ENCODE measurements at places on chromosomes 12 and 14.

DNA sequence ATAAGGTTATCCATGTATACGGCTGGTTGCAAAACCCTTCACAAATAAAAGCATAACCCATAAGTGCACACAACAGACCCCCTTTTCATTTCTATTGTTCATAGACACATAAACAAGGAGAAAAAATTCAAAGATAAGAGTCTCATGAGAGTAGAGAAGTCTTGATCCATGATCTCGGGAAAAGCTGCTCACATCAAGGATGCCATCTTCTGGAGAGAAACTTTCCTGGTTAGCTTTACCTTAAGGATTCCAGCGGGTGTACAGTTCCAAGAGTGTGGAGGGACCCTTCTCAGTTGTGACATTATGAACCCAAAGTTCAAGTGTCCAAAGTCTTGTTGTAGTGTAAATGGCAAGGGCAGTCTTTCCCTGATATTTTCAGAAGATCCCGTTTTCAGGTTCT lies 144.5 kb downstream of the LLPH start:
- no peak for DNase-seq

GRCh38 chr12:13187399-13187798 lies 9.1 kb upstream of the EMP1 start:
- no peak for DNase-seq

DNA sequence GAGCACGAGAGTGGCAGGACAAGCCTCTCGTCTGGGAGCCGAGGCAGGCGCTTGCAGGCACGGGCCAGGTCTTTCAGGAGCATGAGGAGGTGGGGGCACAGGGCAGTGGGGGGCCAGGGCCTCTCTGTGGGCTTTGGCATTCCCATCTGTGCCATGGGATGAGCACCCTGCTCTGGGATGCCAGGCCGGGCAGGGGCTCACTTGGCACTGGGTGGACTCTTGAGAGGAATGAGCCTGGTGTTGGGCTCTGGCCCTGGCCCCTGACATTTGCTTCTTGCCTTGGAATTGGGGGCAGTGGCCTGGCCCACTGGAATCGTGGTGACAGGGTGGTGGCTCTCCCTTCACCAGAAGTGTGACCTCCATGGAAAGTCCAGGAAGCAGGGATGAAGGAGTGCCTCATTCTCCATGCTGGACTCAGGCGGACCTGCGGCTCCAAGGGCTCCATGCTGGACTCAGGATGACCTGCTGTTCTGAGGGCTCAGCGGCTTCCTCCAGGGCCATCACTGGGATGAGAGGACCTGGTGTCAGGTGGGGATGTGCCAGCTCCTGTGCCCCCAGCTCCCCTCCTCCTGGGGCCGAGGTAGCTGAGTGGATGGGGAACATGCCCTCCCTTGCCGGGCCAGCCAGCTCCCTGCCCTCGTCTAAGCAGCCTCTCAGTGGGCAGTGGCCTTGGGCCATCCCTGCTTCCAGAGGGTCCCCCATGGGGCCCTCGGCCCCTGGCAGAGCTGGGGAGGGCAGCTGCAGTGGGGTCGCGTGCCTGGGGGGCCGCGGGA lies 220.3 kb downstream of the KIF26A start:
- DNase-seq: no peak

- DNase-seq: peak; percentile 6
Observed at GRCh38 chr14:104687601-104688504, 1.6 kb upstream of the INF2 start.

GRCh38 chr12:27843714-27844245 lies 63.7 kb upstream of the MANSC4 start:
- peak; percentile 63 for DNase-seq

- DNase-seq: no peak
Observed at GRCh38 chr14:84857571-84857970, 672.4 kb upstream of the FLRT2 start.

- DNase-seq: peak; percentile 61
Observed at GRCh38 chr12:16605642-16606116, 283 bp downstream of the LMO3 start.

DNA sequence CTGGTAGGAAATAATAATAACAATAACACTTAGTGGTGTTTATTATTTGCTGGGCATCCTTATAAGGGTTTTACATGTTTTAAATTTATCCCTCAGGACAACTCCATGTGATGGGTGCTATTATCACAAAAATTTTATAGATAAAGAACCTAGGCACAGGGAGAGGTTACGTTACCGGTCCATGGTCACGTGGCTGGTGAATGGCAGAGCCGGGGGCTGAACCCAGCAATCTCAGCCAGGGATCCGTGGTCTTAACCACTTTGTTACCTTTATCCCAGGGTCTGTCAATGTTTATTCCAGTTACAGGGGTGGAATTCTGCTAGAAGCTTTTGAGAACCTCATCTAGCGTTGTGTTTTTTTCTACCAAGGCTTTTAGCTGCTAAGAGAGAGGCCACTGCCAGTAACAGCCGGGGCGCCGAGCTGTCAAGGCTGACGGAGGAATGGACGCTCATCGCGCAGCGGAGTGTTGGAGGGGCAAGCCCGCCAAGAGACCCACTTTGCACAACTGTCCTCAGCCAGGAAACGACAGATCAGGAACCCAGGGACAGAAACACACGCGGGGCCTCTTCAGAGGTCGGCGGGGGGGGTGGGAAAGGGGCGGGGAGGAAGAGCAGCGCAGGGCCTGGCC lies 418 bp downstream of the AMN1 start:
- DNase-seq: peak; percentile 74

DNA sequence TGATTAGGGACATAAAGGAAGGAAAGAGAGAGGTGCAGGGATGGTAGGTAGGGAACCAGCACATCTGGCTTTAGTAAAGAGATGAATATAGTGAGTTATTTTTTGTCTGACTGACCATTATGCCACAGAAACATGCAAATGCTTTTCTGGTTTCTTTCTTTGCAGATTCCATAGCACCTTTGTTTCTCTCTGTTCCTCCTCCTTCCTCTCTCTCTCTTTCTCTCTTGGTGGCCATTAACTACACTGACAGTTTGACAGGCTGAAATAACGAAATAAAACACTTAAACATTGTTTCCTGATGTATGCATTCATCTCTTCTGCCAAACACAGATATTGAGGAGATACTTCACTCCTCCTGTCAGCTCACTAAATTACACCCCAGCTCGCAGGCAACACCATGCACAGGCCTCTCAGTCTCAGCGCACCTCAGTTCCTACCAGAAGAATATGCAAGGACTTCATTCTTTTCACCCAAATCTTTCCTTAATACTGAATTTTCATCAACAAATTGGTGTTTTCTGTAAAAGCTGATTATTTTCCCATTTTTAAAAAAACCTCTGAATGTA lies 406.9 kb upstream of the SOX5 start:
- DNase-seq: no peak

- peak; percentile 71 for DNase-seq
Observed at GRCh38 chr12:120529641-120530417, 871 bp upstream of the COQ5 start.

DNA sequence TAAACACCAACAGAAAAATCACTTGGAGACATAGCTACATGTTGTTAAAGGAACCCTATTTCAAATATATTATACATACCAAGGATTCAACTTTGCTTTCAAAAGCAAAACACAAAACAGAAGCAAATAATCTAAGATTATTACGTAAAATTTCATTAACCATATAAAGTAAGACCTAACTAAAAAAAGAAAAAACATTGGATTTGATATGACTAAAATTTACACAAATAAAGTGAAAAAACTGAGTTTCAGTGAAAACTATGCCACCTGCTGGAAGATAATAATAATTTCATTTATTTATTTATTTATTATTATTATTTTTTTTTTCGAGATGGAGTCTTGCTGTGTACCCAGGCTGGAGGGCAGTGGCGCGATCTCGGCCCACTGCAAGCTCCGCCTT lies 45.2 kb downstream of the WDHD1 start:
- no peak for DNase-seq

DNA sequence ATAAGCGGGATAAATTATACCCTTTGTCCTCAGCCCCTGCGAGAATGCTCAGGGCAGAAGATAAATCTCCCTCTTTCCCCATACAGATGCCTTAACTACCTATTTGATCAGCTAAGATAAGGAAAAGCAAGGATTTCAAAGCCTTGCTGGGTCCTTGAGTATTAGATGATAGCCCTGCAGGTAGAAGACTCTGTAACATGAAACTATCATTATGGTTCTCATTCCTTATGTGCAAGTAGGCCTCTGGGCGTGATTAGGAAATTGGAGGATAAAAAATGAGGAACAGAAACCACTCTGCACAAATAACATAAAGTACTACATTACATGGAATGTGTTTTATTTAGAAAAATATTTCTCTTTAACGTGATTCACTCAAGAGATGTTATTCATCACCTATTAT lies 14.5 kb upstream of the WDR89 start:
- DNase-seq: no peak

DNA sequence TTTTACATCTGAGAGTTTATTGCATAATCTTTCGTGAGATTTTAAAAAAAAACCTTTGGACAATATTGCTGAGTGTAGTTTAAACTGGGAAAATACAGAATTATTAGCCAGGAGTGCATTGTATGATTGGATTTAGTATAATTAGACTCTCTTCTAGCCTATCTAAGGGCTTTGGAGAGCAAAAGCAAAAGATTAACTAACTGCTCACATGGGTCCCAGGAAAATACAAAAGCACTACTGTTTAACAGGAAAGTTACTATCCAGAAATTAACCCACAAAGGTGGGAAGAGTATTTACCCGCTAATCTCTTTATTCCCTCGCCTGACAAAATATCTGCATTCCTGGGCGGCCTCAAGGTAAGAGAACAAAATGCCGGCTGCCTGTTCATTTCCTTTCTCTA lies 309.5 kb downstream of the ATXN7L3B start:
- no peak for DNase-seq

- DNase-seq: no peak
Observed at GRCh38 chr12:42172441-42173210, 28.0 kb upstream of the GXYLT1 start.

DNA sequence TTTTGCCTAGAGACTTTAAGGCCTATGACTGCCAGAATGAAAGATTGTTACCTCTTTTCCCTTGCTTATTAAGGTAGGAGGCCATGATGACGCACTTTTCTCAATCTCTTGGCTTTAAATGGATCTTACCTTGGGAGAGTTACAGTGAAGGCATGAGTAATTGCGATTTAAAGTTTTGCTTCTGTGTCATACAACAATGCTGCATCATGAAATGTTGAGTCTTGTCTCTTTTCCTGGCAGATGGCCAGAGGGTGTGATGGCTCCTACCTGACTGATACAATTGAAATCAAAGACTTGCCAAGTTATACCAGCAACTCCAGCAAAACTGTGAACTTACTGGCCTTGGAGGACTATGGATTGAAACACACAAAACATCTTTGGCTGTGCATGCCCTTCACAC lies 17.2 kb upstream of the LRRK2 start:
- DNase-seq: no peak

GRCh38 chr12:88367231-88367630 lies 213.0 kb downstream of the KITLG start:
- no peak for DNase-seq

DNA sequence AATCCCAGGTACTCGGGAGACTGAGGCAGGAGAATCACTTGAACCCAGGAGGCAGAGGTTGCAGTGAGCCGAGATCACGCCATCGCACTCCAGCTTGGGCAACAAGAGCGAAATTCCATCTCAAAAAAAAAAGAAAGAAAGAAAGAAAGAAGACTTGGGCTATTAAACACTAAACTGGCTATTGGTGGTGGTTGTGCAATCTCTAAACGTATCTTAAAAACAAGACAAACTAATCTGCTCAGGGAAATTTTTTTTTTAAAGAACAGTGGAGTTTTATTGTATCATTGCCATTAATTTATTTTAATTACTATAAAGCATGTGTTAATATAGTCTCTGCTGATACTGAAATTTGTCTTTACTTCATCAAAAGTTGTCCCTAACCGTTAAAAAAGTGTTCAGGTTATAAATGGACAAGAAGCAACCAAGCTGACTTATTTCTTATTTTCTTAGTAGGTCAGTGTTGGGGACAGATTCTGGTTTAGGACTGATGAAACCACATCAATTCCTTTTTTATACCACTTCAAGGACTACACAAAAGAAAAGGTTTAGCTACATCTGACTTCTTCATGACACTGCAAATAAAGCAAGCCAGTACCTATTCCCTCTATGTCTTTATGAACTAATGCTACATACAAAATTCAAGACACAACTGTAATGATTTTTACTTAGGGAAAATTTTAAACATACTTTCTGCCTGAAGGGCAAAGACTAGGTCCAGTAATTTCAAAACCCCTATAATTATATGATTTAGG lies 68.7 kb upstream of the KRAS start:
- DNase-seq: no peak

DNA sequence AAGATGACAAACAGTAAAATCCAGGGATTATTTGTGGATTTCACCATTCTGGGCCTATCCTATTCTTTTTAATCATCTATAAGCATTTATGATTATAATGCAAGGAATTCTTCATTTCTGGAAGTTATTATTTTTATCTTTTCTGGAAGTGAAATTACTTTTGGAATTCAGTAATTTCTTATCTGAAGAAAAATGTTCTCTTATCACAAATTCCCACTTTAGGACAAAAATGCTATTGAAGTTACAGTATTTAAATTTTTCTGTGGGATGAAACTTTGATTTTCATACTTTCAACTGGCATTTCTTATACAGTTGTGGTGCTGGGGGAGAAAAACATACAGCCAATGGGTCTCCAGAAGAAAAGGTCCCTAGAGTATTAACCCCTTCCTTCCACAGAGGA lies 96.0 kb downstream of the CAND1 start:
- DNase-seq: no peak

DNA sequence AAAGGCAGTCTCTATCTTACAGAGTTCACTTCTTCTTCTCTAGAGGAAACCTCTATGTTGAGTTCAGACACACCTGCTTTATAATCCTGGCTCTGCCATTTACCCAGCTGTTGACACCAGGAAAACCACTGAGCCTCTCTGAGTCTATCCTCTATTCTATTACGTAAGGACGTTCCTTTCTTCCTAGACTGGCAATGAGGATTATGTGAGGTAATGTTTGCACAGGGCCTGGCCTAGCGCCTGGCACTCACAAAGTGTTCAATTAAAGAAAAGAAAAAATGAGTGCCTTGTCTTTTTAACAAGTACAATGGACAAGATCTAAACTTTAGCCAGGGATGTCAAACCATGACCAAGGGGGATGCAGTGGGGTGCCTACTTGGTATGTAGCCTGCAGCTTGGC lies 641.9 kb upstream of the TBX3 start:
- DNase-seq: no peak

DNA sequence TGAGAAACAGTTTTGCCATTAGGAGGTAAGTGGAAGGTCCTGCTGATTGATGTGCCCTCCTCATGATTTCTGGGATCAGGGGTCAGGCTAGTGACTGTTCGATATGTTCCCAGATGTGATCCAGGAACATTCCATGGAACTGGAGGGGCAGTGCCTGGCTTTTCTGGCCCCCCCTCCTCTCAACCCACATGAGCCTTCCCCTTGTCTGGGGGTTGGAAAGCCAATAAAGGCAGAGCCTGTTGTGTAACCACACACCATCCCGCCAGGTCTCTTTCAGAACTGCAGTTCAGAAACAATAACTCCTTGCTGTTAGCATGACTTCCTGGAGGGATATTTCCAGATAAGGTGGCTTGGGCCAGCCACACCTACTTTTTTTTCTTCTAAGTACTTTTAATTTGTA lies 17.8 kb downstream of the SMOC1 start:
- no peak for DNase-seq

Measured in NCI-H82 (cell line).